ENCODE measurements at places on chromosomes 5 and 9.

DNA sequence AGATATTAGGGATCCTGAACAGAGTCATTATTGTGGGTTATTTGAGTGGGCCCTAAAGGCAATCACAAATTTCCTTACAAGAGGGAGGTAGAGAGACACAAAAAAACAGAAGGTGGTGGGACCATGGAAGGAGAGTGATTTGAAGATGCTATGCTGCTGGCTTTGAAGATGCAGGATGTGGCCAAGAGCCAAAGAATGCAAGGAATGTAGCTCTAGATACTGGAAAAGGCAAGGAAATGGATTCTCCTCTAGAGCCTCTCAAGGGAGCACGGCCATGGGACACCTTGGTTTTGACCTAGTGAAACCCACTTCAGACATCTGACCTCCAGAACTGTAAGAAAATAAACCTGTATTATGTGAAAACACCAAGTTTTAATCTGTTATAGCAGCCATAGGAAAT, 53.8 kb downstream of the TTC39B start:
- no peak for DNase-seq

DNA sequence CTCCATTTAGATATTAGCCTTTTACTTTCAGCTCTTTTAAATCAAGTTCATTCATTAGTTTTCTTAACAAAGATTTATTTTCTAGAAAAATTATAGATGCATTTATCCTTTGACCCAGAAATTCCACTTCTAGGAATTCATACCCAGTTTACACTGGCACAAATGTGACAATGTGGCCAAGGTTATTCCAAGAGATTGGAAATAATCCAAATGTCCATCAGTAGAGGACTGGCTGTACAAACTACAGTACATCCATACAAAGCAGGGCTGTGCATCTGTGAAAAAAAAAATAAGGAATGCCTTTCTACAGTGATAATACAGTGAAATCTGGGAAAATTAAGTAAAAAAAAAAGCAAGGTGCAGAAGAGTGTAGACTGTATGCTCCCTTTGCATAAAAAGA, 149.2 kb downstream of the GABBR2 start:
- no peak for DNase-seq

DNA sequence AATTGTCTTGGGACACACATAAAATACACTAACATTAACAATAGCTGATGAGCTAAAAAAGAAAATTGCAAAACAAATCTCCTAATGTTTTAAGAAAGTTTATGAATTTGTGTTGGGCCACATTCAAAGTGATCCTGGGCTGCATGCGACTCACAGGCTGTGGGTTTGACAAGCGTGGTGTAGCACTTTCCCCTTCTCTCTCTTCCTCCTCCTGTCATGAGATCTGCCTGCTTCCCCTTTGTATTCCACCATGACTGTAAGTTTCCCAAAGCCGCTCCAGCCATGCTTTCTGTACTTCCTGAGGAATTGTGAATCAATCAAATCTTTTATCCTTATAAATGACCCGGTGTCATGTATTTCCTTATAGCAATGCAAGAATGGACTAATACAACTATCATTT, 178.0 kb downstream of the TLR4 start:
- DNase-seq: no peak

DNA sequence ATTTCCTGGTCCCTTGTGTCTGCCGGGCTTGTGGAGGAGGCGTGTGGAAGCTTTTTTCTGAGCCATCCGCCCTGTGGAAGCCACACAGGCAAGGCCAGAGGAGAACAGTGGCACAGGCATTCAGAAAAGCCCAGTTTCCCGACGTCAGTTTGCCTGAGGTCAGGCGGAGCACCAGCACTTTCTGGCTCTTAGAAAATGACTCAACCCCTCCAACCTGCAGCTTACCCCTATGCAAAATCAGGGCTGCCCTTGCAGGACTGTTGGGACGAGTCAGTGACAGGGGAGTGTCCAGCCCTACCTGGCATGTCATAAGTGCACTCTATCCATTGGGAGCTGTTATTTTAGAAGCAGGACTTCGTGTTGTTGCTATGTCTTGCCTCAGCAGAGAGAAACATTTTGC, 216.0 kb downstream of the NR3C1 start:
- DNase-seq: no peak

GRCh38 chr5:129899454-129899853, 4.8 kb upstream of the CHSY3 start:
- DNase-seq: no peak

DNA sequence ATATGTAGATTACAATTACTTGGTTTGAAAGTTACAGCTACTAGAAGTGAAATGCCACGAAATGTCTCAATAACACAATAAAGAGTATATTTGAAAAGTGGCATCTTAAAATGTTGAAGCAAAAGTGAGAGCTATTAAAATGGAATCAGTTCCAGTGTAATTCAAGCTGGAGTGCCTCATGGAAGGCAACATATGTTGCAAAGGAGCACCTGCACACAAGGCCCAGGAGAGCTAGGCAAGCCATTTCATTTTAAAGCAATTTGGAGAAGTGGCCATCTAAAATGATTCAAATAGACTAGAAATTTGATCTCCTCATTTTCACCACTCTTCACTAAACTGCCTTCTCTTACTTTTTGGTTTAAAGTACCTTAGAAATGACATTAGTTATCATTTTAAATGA, 167.8 kb downstream of the GABRB2 start:
- DNase-seq: no peak

- no peak for DNase-seq
Measured at GRCh38 chr5:149419859-149420544, 40.9 kb upstream of the IL17B start.

DNA sequence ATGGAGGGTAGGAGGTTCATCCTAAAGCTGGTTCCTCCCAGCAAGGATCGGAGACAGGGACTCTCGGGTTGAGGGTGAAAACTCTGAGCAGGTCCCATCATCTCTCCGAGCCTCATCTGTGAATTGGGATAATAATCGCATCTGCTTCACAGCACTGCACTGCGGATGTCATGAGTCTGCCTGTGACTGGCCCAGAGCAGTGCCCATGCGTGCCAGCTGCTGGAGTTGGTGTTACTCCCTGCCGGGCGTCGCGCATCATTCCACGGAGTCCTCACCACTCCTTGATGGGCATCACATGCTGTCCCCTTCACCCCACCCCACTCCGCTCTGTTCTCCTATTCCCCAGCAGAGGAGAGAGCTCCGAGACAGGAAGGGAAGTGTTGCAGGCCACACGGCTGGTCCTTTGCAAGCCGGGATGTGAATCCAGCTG, 35.1 kb upstream of the ORM1 start:
- no peak for DNase-seq

- DNase-seq: no peak
Measured at GRCh38 chr9:37151812-37152211, 31.4 kb downstream of the ZCCHC7 start.

DNA sequence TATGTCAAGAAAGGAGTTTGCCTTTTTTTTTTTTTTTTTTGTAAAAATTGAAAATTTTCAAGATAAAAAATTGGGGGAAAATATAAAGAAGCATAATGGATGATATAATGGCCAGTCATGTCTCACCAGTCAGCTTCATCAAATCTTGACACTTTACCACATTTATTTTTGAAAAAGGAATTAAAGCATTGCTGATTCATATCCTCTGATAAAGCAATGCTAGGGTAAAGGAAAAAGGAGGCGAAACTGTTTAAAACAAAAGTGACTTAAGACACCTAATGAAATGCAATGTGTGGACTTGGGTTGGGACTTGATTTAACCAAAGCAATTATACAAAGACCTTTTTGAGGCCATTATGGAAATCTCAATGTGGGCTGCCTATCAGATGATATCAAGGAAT, 208.5 kb downstream of the ARHGAP26 start:
- DNase-seq: no peak

DNA sequence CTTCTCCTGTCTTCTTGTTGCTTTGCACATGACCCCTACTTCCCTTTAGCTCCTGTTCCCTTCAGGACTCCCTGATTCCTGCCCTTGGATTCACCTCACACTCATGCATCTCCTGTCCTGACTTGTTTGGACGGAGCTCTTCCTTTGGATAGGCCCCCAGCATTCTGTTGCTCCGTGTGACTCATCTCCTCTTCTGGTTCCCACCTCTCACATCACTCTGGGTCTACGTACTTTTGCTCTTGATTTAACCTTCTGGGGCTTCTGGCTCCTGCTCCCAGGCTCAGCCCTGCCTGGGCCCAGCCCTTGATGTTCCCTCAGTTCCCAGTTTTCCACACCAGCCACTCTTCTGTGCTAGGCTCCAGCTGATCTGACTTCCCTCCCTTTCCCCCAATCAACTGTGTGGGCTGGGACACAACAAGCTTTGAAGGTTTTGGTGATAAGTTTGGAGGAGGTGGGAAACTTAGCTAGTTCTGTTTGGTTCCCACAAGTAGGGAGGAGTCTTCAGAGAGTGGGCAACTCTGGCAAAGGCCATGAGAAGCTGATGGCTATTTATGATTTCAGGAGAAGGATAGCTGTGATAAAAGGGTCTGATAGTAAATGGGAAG, 331.5 kb downstream of the ARHGEF28 start:
- DNase-seq: no peak
